ENCODE measurements at places on chromosomes 2 and 18.
A peak's percentile ranks its signal among the peaks of the same experiment; 100 is the strongest.

DNA sequence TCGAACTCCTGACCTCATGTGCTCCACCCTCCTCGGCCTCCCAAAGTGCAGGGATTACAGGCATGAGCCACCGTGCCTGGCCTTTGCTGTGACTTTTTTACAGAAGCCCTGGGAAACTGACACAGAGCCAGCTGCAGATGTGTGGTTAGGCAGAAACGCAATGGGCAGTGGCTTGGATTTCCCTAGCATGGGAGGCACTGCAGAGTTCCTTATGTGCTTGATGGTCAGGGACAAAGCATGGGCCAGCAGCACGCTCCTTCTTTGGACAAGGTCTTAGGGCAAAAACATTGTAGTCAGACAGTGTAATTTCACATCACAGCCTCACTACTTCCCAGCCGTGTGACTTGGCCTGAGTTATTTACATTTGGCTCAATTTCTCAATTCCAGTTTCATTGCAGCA, 153.9 kb downstream of the RNF144A start:
- no peak for DNase-seq

DNA sequence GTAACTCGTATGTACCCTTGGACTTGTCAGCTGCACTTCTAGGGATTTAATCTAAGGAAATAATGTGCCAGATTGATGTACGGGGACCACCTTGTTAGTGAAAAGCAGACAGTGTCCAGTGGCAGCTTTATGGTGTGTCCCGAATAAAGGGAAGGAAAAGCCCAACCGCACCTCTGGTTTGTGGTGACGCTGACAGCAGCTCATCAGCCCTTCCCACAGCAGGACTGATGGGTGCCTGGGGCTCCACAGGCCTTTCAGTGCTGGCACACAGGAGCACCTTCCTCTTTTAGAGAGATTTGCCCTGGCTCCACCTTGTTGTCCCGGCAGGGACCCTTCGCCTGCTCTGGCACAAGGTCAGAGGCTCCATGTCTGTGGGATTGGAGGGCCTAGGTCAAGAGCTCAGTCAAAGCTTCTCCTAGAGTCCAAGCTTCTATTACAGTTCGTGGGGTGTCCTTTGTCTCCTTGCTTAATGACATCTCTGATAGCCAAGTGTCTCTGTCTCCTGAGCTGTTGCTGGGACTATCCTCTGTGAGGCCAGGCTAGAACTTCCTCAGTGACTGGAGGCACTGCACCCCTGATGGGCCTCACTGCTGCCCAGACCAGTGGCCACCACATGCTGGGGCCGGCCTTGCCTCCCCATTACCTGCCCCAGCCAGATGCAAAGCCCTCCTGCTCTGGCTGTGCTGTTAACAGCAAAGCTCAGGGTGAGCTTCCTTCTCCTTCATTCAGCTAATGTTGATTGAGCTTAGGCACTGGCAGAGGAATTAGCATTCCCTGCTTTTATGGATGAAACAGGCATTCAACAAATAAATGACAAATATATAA, 33.0 kb upstream of the SCLY start:
- DNase-seq = no peak

- DNase-seq = no peak
Measured at GRCh38 chr18:12640881-12641200, 17.1 kb downstream of the SPIRE1 start.

DNA sequence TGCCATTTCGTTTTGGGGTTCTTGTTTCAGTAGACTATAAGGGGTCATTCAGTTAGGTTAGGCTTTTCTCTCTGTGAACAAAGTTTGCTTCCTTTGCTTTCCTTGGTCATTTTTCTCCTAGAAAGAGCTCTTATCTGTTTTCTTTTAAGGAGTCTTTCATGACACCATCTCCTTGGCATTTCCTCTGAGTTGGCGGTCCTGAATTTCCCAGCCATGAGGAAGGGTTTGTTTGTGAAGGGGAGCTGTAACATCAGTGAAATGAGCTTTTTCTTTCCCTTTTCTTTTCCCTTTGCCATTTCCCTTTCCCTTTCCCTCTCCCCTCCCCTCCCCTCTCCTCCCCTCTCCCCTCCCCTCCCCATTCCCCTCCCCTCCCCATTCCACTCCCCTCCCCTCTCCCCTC, 61.7 kb downstream of the MAP4K4 start:
- peak; percentile 62 for DNase-seq

- DNase-seq = no peak
Measured at GRCh38 chr2:121710470-121711170, 26.1 kb downstream of the NIFK start.

- no peak for DNase-seq
Measured at GRCh38 chr2:229879191-229879950, 42.4 kb downstream of the TRIP12 start.

DNA sequence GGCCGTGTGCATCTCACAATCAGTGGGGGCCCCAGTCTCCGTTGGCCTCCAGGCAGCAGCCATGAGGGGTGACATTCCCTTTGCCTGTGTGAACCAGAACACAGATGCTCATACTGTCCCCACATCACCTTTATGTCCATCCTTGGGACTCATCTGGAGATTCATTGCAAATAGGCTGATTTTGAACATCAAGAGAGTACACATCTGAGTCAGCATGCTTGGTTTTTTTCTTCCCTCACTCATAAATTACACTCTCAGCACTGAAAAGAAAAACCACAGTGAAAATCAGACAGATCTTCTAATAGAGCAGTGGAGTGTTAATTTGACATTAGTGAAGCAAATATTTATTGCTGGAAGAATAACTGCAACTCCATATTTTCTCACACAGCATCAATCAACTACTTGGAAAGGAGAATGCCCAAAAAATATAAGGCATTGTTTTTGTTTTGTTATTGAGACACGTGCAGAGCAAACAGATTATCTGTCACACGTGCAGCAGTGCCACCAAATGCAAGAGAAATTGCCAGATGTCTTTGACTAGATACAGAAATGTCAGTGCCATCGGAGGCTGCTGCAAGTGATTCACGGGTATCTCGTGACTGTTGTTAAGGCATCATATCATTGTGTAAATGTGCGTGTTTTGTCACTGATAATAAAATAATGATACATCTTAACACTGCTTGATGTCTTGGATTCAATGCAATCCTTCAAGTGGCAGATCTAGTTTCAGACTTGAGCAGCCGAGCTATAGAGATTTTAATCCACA, 10.9 kb downstream of the APCDD1 start:
- DNase-seq = no peak

- DNase-seq = peak; percentile 3
Measured at GRCh38 chr2:77807531-77808215, 285.5 kb upstream of the LRRTM4 start.

DNA sequence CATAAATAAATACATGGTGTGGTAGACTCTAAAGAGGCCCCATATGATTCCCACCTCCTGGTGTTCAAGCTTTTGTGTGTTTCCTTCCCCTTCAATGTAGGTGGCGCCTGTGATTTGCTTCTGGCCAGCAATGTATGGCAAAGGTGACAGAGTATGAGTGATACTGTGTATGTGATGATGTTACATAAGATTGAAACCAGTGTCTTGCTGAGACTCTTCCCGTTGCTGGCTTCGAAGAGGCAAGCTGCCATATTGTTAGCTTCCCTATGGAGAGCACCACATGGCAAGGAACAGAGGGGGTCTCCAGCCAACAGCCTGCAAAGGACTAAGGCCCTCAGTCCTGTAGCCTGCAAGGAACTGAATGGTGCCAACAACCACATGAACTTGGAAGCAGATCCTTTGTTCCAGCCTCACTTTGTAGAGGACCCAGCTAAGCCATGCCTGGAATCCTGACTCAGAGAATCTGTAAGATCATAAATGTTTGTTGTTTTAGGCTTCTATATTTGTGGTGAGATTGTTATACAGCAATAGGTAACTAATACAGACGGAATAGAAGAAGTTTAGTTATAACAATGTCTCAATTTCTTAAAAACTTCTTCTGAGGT, 1.7 kb upstream of the SMAD4 start:
- no peak for DNase-seq

DNA sequence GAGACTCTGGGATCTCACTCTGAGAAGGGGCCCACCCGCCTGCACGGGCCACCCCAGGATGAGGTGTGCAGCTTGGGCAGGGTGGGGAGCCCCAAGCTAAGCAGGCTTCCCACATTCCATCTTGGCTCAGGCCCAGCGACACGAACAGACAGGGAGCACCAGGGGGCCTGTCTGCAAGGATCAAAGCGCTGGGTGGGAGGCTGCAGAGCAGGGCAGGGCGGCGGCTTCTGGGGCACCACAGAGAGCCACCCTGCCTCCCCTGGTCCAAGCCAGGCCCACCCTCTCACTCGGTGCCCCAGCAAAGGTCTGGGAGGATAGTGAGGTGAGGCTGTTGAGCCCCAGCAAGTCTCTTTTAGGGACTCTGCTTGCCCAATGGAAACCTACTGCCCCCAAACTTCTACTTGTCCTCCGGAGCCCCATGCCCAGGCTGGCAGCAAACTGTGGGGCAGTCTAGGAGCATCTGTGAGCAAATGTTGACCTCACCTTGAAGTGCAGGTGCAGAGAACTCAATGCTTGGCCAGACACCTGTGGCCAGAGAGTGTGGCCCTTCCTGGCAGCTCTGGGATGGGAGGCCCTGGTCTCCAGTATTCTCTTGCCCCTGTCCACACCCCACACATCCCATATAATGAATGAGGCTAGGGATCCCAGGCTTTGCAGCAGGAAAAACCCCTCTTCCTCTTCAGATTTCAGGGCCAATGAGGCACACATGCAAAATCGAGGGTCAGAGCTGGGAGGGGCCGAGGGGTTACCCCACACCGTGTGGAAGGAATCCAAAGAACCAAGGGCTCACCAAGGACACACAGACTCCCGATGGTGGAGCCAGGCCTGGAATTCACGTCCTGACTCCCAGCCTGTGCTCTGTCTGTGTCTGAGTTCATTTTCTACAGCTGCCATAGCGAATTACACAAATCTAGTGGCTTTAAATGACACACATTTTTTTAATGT, 18.8 kb upstream of the GLI2 start:
- no peak for DNase-seq

DNA sequence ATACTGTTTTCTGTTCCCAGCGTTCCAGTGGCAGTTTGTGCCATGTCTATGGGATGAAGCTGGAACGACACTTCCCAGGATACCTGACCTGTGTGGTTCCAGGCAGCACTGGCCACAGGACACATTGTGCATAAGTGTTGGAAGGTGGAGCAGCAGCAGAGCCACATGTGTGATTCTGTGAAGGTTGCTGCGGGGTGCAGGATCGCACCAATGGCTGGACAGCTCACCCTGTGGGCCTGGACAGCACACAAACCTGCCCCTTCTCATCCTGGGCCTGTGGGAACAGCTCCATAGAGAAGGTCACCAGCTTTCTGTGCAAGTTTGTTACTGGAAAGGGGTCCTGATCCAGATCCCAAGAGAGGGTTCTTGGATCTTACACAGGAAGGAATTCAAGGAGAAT, 252.2 kb upstream of the RAB6C start:
- DNase-seq = no peak

- no peak for DNase-seq
Measured at GRCh38 chr2:138760676-138761075, 19.5 kb downstream of the NXPH2 start.

GRCh38 chr2:200649724-200650123, 63.9 kb downstream of the AOX1 start:
- DNase-seq = no peak

- no peak for DNase-seq
Measured at GRCh38 chr2:79447463-79447862, 65.4 kb upstream of the CTNNA2 start.

DNA sequence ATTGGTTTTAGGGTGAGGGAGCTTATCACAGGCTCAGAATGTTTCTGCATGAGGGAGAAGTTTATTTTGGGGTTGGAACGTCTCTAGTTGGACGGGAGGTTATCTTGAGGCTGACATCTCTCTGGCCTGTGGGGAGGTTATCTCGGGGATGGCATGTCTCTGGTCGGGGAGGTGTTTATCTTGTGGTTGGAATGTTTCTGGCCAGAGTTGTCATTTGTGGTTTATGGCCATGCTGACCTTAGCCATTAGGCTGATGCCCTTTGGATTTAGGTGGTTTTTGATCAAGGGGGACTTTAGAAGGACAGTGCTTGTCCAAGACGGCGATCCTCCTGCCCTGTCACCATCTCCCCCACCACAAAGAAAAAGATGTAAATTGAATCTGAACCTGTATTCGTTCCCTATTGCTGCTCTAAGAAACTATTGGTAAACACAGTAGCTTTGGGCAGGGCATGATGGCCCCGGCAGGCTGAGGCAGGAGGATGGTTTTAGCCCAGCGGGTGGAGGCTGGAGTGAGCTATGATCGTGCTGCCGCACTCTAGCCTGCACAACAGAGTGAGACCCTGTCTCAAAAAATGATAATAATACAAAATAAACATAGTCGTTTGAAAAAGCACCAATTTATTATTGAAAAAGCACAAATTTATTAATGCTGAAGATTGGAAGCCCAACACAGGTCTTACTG, 17.8 kb upstream of the MPPE1 start:
- no peak for DNase-seq

GRCh38 chr2:111118981-111119821, 1.5 kb upstream of the BCL2L11 start:
- DNase-seq = no peak

- no peak for DNase-seq
Measured at GRCh38 chr2:53242090-53242489, 525.5 kb upstream of the CHAC2 start.

GRCh38 chr18:44725300-44726058, 44.8 kb downstream of the SETBP1 start:
- peak; percentile 26 for DNase-seq

Measured in RWPE1 (cell line).